CD4-positive, alpha-beta T cell treated with Interleukin-6 for 4 hours (primary cell): ENCODE measurements at places on chromosomes 1 and 21.
A peak's percentile ranks its signal among the peaks of the same experiment; 100 is the strongest.

DNA sequence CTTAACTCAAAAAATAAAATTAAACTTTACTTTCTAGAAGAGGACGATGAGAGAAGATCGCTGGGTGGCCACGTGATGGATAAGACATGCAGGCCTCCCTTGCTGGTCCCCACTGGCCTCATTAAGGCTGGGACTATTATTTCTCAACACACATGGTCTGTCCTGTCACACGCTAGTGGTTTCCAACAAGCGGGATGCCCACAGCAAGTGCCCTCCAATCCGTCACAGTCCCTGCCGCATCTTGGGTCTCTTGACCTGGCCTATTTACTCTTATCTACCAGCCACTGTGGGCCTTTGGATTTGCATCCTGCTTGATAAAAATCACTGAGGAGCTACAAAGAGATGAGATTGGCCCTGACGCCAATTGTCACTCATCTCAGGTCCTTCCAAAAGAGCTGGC is 30.0 kb downstream of the CAPZB start:
- no peak for DNase-seq

DNA sequence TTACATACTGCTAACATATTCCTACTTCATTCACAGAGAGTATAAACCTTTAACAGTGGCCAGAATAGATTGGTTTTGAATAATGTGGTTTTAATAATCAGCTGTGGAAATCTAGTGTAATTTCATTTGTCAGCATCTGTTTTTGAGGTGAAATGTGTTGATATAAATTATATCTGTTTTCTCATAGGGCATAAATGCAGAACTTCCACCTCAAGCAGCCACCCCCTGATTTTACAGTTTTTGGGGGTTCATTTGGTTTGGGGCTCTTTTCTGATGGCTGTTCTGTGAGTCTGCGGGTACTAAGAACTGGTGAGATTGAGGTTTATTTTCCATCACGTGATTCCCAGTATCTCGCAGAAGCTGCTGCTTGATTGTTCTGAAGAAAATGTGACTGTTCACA is 23.2 kb downstream of the EDARADD start:
- no peak for DNase-seq

- DNase-seq: peak; percentile 30
Measured at GRCh38 chr1:207470927-207471326, 16.8 kb downstream of the CR2 start.

DNA sequence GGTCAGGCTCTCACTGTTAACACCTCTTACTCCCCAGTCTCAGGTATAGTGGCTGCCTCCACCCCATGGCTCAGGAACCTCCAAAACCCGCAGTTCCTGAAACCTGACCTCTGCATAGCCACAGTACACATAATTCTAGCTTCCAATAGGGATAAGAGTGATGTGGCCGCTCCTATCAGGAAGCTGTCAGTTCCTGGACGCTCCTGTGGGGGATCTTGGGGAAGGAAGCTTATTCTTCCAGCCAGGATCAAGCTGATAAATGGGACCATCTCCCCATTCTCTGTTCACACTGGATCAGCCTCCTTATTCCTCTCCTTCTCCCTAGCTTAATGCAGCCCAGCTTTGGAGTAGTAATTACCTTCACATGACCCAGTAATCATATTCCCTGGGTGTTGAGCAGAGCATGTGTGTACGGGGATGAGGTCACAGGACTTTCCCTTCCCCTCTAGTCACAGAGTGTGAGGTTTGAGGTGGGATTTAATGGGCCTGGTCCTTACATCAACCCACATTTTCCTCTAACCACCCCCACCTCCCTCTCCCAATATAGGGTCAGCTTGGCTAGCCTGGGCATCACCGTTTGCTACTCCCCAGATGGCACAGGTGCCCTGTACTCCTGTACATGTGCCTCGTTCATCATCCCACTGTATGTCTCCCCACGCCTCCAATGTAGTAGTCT is 7.0 kb upstream of the POU3F1 start:
- DNase-seq: no peak

- DNase-seq: no peak
Measured at GRCh38 chr1:175754921-175755320, 11.5 kb upstream of the TNR start.

DNA sequence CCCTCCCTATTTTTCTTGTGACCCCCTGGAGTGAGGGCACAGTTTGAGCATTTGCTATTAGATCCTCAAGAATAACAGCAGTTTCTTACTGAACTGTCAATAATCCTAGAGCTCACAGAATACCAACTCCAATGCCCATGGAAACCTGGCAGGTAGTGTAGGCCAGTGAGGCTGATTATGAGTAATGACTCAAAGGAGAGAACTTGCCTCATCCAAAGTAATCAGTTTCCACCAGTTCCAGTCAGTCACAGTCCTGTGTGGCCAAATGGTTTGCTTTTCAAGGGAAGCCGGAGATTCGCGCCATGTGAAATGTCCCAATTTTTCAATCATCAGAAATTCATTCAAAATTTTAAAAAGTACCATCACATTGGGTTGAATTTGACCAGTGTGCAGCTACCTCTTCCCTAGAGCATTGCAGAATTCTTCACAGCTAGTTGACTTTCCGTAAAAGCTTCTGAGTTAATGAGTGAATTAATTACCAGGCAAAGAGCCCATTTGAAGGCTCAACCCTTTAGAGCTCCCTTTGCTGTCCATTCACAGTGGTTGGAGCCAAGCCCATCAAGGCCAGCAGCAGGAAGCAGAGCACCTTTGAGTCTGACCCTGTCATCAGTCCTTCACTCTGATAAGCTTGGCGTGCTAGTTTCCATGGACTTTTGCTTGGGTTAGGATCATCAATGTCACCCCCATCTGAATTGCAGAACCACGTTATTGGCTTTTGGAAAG is 170.3 kb downstream of the KAZN start:
- DNase-seq: no peak
